ENCODE measurements at places on chromosomes 4 and X.

- DNase-seq: no peak
These were observed 605.6 kb upstream of the BOD1L1 start for GRCh38 chr4:14233126-14233525.

DNA sequence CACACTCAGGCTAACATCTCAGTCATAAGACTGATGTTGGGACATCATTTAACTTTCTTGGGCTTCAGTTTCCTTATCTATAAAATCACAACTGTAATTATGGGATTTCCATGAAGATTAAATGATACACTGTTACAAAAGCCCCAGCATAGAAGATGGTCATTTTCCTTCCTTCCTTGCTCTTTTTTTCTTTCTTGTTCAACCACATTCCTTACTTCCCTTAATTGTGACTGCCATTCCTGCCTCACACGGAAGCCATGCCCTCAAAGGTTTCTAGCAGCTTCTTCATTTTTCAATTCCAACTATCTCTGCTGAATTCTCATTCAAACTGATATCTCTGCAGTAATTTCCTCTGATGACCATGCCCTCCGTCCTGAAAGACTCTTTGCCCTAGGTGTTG lies 311.8 kb downstream of the PPP3CA start:
- no peak for DNase-seq

- DNase-seq: no peak
These were observed 1312.1 kb downstream of the ADGRL3 start for GRCh38 chr4:62512271-62512670.

DNA sequence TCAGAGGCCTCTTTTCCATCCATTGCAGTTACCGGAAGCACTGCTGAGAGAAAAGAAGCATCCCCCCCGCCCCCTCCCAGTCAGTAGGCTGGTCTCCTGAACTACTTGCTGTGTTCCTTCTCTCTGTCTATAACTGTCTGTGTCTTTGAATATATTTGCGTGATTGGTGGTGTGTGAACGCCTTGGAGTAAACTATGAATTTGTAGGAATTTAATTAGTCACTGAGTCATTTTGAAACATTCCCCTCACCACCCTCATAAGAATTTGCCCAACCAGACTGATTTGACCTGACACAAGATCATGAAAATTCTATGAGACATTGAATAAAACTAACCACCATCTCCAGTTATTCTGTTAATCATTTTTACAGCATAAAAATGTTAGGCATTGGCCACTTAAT lies 6.7 kb upstream of the NXF3 start:
- no peak for DNase-seq

DNA sequence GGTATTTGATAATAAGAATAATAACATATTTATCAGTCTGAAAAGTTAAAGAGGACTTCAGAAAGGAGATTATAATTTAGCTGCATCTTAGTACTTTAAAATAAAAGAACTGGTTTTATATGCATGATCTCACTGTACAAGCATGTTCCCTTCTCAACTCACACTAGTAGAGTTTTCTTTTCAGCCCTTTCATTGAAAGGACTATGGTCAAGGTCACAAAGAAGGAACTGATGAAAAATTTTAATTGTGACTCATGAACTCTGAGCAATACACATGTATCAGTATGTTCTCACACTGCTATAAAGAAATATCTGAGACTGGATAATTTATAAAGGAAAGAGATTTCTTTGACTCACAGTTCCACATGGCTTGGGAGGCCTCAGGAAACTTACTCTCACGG lies 73.7 kb upstream of the NDST4 start:
- DNase-seq: no peak

DNA sequence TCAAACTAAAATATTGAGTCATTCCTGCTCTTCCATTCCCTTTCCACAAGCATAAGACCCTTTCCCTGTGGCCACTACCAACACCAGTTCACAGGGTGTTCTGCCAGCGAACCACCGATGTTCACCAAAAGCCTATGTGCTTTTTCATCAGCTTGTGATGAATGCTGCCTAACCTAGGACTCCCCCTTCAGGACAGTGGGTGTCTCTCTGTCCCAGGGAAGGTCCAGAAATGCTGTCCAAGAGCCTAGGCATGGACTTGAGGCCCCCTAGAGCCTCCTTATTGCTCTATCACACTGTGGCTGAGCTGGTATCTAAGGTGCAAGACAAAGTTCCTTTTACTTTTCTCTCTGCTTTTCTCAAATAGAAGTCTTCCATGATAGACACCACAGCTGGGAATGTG lies 1015.6 kb downstream of the PCDH19 start:
- DNase-seq: no peak

- no peak for DNase-seq
These were observed 18.9 kb downstream of the RPS4X start for GRCh38 chrX:72258174-72258573.

DNA sequence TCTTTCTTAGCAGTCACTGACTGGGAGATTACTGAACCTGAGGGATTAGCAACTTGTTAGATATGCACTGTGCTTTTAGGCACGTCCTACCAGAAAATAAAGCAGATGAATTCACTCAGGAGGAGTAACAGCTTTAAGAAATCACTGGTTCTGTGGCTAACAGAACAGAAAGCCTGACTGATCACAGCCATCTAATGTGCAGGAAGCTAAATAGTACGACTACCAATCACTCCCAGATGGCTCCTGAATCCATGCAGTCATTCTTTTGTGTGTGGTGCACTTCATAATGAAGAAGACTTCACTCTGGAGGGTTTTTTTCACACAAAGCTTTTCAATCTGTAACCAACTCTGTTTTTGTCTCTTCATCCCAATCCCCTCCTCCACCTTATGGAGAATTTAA lies 305.3 kb upstream of the INTU start:
- DNase-seq: no peak

- DNase-seq: no peak
These were observed 32.4 kb upstream of the MYOZ2 start for GRCh38 chr4:119103263-119103662.

DNA sequence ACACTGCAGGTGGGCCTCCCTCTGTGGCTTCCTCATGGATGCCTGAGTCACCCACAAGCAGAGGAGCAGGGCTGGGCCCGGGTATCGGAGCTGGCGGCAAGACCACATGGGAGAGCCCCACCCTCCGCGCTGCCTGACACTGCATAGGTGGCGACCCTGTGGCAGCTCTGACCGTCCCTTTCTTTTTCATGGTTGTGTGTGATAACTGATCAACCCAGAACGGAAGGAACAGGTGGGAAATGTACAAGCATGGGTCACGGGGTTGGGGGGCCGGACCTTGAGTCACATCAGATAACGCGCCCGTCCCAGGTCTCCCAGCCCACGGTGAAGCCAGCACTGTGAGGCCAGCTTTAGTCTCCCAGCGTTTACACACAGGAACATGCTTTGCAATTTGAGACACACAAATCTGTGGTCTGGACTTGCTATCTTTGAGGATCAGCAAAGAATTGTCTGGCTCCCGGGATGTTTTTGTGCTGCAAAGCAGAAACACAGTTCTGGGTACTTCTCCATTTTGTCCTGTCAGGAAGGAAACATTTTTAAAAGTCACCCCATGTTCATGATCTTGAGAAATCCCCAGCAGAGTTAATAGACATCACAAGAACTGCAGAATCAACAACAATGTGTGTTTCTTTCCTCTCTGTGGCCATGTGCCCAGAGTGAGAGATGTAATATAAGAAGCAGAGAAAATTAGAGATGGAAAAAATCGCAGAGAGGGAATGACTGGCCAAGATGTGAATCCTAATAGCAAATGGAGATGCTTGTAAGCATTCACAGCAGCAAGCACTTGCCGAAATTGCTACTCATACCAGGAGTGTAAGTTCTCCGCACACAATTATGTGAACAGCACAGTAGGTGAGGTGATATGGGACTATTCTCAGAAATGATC lies 70.1 kb upstream of the CBR4 start:
- DNase-seq: no peak

- DNase-seq: no peak
These were observed 329.3 kb downstream of the GBA3 start for GRCh38 chr4:23022032-23022431.

DNA sequence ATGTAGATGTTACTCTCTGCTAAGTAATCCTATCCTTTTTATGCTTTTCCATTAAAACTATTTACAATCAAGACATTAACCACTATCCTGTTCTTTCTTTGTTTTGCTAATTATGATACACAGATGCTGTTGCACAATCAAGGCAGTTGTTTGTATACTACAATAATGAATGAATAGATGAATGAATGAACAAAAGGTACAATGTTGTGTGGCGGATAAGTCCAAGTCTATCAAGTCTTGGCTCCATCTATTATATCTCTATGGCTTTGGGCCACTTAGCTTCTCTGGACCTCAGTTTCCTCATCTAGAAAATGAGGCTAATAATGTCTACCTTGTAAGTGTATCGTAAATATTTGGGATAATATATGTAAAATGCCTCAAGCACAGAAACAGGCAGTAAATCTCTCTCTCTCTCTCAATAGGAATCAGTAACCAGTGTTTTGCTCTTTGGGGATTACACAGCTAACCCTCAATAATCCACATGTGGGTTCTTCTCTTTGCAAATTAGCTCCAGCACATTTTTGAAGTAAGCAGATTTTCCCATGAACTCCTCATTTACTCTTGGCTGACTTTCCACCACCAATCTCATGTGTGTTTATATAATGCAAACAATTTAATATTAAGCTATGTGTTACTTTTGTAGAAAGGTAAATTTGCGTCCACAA lies 27.8 kb upstream of the TSPAN5 start:
- no peak for DNase-seq

- no peak for DNase-seq
These were observed 9.5 kb downstream of the LGI2 start for GRCh38 chr4:25021216-25021615.

DNA sequence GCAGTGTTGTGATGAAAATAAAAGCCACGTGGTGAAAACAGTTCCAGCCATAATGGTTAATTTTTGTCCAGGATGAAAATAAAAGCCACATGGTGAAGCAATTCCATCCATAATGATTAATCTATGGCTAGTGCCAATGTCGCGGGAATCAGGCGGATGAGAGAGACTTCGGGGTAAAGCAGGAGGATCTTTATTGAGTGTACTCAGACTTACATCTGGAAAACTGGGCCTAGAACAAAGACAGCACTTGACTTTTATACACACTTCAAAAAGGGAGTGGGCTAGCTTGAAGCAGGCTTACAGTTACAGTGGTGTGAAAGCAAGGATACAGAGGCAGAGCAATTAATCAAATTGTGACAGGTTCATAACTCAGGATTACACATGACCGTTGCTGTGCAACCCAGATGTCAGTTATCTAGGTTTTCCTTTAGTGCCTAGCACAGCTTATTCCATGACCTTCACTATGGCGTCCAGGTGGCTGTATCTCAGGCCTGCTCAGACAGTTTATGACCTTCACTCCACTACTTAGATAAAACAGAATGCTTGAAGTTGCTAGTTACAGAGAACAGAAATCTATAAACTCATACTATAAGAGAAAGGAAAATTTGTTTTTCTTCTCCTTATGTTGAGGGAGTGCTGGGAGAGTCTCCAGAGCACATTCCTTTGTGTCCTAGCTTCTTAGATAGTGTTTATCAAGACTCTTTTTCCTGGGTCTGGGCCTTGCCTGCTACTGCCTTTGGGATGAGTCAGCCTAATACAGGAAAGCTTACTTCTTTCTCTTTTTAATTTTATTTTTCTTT lies 5.9 kb upstream of the PLA2G12A start:
- no peak for DNase-seq

DNA sequence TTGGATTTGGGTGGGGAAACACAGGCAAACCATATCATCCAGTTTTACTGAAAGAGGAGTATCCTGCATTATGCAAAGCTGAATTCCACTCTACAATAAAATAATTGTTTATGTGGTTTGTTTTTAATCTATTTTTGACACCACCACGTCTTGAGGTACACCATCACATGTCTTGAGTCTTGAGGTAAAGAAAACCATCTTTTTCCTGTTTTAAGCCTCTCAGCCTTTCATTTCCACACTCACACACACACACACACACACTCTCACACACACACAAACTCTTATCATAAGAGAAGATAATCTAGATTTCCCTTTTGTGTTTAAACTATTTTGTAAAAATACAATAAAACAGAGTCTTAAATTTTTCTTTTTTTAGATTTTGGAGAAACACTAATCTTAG lies 32.0 kb downstream of the SPIN3 start:
- DNase-seq: no peak

DNA sequence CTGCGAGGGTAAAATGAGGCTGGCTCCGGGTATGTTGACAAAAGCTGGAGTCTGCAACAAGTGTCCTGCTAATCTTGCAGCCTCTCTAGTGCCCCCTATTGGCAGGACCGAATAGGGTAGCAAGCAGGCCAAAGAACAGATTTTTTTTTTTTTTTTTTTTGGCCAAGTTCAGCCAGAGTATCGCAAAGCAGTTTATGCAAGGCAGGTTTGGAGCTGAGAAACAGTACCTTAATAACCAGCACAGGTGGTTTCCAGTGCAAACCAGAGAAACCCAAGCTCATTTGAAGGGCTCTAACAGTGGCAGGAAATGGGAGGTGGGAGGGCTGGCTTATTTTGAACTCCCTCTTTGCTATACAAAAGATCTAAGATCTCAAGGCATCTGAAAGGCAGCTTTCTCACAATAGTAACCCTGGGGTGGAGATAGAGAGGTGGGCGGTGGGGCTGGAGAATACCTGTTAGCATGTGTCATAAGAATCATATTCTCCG lies 38.2 kb upstream of the OCIAD2 start:
- DNase-seq: no peak

DNA sequence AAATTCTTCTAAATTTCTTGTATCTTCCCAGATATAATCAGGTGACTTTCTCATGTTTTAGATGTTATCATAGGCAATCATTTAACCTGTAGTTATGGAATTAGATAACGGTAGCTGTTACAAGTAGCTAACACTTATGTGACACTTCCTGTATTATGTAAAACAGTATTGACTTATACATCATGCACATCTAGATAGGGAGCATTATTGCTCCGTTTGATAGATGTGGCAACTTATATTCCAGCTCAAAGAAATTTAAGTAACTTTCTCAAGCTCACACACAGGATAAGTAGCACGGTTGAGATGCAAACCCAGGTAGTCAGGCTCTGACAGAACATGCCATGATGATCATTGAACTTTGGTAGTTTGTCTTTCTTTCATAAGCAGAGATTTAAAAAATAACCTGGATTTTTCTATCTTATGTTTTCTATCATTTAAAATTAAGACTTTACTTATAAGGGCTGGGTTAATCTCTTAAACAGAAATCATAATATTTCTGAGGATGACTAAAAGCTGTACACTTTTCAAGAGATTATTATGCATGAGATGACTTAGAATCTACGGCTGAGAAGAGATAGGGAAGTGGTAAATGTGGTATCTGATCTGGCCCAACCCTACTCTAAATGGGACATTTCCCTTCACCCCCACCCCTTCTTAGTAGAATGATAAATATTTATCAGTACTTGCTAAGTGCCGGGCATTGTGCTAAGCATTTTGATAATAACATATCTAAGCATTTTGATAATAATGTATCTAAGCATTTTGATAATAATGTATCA lies 69.1 kb upstream of the HPGD start:
- no peak for DNase-seq

DNA sequence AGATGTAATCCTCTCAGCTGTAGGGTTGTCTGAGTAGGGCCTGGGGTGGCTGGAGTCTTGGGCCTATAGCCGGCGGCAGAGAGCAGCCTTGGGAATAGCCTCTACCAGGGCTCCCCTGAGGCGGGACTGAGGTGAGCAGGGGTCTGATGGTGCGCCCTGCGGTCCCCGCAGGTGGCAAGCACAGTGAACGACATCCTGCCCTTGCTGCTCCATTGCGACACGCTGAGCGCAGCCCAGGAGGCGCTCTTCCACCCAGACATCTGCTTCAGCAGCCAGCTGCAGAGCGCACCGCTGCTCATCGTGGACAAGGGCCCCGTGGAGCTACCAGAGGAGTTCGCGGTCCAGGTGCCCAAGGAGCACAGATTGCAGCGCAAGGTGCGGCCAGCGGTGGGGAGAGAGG lies 317.0 kb downstream of the ADGRL3 start:
- DNase-seq: no peak

Data from activated CD4-positive, alpha-beta T cell treated with anti-CD3 and anti-CD28 coated beads, Interleukin-2, amount 50 U/mL, for 24 hours (primary cell).